Left kidney (tissue), 8 donors: ENCODE measurements at places on chromosomes 6 and 20.

DNA sequence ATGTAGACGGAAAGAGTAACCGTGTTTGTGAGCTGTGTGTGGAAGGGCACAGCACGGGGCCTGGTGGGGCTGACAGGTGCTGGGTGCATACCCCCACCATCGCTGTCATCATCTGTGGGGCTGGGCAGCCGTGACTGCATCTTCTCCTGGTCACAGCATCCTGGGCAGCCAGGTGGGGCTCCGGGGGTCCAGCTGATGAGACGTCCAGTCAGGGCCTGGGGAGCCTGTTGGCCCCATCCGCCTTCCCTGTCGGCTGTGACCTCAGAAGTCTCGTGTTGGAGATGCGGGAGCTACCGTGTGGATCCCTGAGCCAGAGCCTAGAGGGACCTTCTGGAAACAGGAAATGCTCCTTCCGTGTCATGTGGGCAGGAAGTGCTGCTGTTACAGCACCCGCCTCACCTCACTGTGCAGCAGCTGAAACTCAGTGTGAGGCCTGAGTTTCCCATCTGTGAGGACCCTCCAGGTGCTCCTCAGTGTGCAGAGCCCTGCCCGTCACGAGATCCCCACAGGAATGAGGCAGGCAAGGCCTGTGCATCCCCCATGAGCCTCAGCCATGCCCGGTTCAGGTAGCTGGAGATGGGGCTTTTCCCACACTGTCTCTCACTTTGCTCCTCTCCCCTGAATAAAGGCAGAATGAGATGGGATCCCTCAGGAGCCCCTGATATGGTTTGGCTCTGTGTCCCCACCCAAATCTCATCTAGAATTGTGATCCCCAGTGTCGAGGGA, 108.7 kb downstream of the ERMARD start:
- DNase-seq = no peak

DNA sequence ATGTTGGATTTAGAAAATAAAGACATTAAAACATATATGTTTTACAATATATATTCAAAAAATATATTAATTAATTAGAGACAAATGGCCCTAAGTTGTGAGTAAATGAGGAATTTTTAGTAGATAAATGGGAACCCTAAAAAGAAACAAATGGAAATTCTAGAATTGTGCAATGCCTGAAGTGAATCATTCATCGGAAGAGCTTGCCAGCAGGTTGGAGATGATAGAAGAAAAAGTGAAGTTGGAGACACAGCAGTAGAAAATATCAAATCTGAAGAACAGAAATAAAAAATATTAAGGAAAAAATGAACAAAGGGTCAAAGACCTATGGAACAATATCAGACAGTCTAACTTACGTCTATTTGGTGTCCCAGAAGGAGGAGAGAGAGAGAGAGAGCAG, 109.4 kb upstream of the NEDD9 start:
- DNase-seq = no peak

GRCh38 chr6:138293428-138294395, 75.4 kb upstream of the PBOV1 start:
- DNase-seq = no peak

GRCh38 chr20:36784116-36784515, 10.6 kb upstream of the DSN1 start:
- DNase-seq = no peak

- no peak for DNase-seq
Observed at GRCh38 chr6:163871616-163872015, 457.1 kb downstream of the QKI start.

DNA sequence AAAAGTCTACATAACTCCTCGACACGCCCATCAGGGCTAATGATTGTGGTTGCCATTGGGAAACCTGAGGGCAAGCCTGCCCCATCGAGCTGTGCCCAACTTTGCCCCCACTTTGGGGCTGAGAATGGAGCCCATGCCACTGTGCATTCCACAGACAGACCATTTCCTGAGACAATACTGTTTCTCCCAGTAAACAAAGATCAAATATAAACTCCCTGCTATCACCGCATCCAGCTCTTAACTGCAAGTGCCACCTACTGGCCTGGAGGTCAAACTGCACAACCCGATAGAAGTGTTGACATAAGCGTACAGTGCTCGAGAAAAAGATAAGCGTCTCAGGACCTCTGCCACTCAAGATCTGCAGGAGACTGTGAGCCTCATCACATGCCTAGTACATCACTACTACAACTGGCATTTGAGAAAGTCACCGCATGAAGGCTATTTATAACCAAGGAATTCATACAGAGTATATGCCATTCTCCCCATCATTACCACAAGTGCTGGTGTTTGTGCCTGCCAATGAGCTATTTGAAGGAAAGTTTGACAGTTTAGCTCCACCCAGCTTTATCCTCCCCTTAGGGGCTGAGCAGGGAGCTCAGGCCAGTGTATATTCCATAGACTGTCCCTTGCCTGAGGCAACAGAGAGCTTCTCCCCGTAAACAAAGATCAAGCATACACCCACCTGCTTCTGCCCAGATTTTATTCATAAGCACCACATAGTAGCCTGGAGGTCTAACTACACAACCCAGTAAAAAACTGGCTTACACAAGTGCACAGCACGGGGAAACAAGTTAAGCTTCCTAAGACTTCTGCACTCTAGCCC, 4.5 kb upstream of the DEFB126 start:
- no peak for DNase-seq

GRCh38 chr6:27452496-27452897, 20.4 kb downstream of the ZNF184 start:
- DNase-seq = no peak

DNA sequence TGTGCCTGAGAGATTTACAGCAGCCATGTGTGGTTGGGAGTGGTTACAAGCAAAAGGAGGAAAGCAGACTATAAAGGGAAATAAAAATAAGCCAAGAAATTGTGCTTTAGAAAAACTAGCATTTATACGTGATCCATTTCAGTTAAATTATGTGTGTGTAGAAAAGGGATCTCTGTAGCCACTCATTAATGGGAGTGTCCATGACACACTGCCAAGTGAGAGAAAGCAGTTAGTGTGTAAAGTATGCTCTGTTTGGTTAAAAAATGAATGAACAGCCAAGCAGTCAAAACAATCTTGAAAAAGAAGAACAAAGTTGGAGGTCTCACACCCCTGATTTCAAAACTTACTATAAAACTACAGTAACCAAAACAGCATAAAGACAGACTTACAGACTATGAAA, 67.9 kb upstream of the GGTLC1 start:
- DNase-seq = no peak

DNA sequence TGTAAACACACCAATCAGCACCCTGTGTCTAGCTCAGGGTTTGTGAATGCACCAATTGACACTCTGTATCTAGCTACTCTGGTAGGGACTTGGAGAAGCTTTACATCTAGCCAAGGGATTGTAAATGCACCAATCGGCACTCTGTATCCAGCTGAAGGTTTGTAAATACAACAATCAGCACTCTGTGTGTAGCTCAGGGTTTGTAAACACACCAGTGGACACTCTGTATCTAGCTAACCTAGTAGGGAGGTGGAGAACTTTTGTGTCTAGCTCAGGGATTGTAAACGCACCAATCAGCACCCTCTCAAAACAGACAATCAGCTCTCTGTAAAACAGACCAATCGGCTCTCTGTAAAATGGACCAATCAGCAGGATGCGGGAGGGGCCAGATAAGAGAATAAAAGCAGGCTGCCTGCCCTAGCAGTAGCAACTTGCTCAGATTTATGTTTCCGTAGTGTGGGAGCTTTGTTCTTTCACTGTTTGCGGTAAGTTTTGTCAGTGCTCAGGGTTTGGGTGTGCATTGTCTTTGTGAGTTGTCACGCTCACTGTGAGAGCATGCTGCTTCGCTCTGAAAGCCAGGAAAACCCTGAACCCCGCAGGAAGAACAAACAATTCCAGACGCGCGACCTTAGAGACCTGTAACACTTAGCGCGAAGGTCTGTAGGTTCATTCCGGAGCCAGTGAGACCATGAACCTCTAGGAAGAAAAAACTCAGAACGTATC, 37.0 kb downstream of the RIOK1 start:
- no peak for DNase-seq

DNA sequence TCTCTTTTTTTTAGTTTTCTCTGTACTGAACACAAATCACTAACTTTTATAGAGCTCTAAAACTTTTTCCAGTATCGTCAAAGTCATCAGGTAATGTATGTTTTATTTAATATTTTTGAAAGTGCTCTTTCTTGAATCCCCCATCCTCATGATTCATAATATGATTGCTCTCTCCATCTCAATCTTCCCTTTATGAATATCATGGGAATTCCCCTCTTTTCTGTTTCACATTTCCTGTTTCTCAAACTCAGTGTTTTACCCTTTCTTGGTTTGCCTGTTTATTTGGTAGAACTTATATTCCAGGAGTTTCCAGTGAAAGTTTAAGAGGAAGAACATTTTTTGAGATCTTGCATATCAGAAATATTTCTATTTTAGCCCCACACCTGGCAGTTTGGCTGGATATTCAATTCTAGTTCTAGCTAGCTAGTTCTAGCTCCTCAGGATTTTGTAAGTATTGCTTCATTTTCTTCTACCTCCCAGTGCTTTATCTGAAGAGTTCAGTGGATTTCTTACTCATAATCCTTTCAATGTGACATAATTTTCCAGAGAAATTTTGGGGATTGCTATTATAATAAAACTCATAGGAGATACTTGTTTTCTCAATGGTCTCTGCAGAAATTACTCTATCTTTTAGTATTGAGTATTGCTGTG, 6.1 kb upstream of the C6orf58 start:
- no peak for DNase-seq

DNA sequence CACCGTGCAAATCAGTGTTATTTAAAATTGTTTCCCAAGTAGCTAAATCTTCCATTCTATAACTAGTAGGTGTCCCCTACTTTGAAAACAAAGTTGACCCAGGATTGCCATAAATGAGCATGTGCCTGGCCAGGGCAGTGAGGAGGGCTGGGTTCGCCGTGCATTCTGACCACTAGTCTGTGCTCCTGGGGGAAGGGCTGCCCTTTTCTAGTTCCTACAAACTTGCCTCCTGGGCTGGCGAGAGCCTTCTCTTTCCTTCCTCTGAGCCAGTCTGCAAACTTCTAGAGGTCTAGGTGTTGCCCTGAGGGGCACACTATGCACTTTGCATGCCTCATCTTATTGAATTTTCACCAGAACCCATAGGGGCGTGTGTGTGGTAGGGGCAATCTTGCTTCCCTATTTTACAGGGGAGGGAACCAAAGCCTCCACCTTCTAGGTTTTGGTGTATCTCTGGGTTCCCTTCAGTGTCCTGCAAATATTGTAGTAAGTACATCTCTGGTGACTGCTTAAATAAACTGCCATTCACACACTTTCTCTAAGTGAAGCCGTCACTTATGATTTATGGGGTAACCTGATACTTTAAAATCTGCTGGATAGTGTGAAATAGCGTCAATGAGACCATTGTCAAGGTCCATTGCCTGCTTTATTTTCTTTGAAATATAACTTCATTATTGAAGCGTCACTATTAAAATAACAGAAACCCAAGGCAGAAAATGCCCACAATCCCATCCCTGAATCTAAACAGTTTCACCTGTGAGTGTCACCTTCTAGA, 42.2 kb downstream of the CDH26 start:
- peak; percentile 70 for DNase-seq

DNA sequence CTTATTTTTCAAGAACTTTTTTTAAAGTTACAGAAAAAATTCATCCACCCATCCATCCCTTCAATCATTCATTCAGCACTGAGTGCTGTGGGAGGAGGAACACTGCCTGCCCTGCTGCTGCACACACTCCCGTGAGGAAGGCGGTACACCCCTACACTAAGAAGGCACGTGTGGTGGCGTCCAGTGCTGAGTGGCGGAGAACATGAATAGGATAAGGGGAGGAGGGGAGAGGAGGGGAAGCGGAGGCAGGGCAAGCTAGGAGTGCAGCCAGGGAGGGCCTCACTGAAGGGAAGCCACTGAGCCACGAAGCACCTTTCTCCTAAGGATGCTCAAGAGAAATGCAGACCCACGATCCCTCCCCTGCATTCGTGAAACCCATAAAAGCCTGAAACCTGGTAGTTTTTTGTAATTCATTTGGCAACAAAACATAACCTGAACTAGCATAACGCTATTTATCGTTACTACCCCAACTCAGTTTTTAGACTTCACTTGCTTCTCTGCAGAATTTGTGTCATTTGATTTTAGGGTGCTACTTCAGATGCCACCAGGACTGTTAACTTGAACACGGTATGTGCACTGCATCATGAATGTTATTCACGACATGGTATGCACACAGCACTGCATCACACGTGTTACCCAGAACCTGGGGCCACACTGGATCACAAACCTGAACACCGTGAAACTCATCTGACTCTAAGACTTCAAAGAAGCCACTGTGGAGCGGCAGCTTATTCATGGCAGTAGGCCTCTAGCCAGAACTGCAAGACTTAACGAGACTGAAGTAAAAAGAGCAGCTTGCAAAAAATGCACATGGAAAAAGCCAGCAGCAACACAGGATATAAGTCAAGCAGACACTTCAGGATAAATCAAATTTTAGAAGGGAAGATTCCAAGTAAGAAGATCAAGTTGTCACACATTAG, 3.5 kb downstream of the RNASET2 start:
- DNase-seq = no peak

GRCh38 chr20:46343975-46344357, 35.7 kb upstream of the CDH22 start:
- DNase-seq = no peak

DNA sequence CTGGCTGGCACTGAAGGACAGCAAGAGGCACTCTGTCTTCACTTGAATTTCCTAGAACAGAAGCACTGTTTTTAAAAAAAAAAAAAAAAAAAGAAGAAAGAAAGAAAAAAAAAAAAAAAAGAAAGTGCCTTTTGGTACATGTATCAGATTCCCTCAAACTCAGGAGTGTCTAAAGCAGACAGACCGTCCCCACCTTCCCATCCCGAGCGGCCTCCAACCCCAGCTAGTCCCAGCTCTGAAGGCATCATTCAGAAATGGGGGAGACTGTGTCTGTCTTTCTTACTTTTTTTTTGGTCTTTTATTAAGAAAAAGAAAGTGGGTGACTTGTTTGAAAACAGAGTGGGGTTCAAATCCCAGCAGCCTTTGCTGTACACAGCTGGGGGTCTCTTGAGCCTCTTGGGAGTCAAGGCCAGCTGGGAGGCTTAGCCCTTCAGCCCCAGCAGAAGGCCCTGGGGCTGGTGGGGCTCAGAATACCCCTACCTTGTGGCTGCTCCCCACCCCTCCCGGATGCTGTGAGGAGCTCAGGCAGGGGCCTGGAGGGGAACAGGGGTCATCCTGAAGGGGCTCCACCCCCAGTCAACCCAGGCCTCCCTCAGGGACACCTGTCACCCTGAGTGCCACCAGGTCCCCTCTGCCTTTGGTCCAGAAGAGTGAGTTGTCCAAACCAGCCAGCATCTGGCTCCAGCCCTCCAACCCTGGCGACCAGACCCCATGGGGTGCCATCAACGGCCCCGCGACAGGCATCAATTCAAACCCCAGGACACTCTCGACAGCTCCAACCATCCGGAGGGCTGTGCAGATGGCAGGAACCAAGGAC, 128.3 kb downstream of the TAF4 start:
- DNase-seq = no peak

GRCh38 chr6:55811074-55811473, 64.3 kb downstream of the BMP5 start:
- DNase-seq = no peak

GRCh38 chr6:150167479-150167873, 24.6 kb downstream of the PPP1R14C start:
- no peak for DNase-seq
